ENCODE measurements at places on chromosomes 4 and X.

DNA sequence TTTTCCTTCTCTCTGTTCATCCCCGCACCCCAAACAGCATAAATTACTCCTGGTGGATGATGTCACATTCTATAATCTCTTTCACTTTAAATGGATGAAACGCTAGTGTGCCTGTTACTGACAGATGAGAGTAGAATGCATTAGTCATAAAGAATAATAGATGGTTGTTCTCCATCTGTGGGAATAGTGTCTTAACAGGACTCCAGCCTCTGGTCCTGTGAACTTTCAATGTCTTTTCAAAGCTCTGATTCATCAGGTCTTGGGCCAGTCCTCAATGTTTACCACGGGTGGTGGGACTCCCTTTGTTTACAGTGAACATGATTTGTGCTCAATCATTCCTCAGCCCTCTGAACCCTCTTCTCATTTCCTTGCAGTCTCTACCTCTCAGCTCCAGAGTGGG is 182.6 kb downstream of the GABRB1 start:
- DNase-seq, result no peak

GRCh38 chr4:47668810-47669408 is 169.0 kb downstream of the CORIN start:
- DNase-seq, result no peak

GRCh38 chr4:52873861-52874343 is 11.8 kb downstream of the RASL11B start:
- no peak for DNase-seq

GRCh38 chr4:94548571-94548970 is 96.8 kb downstream of the PDLIM5 start:
- DNase-seq, result no peak

GRCh38 chrX:110836982-110837381 is 41.4 kb upstream of the CHRDL1 start:
- DNase-seq, result no peak

DNA sequence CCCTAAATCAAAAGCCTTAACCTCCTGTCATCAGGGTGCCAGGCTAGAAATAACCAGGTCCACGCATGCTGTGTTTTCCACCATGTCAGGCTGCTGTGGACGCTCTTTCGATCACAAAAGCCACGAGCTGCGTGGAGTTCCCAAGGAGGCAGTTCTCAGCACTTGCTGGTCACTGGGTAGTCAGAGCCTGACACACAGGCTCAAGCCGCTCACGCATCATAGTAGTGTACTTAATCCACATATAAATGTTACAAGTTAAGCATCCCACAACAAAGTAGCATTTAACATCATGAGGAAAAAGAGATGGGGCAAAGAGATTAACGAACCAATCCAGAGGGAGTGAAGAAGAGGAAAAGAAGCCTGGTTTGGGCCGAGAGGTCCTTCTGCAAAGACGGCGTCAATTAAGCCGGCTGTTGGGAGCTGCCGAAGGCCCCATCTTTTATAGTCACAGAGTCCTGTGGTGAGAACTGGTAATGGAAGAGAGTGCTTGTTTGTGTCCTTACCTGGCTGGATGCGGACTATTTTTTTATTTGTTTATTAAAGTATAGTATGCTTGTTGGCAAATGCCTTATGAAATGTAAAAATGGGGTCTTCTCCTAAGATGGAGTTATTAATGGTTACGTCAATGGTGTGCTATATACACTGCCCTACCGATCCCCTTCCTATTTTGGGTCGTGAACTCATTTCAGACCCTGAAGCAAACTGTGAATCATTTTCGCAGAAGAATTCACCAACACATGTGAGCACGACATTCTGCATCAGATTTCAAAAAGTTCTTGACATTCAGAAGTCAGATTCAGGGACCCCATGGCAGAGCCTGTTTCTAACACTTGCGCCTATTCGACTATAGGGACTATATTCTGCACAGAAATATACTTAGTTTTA is 675 bp downstream of the PRIMPOL start:
- no peak for DNase-seq

- DNase-seq, result no peak
These were observed 71.5 kb downstream of the TSPAN5 start for GRCh38 chr4:98586962-98587354.

DNA sequence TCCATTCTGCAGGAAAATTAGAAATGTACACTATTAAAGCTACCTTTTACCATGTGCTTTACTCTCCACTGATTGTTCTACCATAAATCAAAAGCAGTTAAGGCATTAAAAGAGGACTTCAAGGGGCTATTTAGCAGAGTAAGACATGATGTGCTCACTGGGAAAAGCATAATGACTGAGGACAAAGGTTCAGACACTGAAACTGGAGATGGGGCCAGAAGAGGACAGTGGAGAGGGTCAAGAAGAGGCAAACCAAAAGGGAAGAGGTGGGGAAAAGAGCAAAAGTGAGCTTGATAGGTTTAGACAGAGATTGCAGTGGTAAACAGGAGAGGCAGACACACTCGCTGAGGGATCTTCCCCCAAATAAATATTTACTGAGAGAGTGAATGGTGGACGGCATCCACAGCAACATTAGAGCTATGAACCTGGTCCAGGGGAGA is 23.8 kb downstream of the SH3RF1 start:
- no peak for DNase-seq

DNA sequence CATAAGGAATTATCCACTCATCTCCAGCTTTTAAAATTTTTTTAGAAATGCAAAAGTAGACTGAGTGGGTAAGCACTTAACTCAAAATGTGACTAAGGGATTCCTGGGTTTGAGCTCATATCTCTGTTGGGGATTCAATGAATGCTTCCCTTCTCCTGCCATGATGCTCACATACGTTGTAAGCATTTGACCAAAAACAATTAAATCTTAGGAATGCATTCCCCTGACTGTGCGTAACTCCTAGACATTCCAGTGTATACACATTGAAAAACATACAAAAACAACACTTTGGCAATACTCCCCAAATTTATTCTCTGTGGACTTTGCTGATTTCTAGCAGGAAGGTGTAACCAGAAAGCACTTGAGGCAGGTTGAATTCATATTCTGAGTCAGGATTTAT is 29.8 kb downstream of the SPANXA2 start:
- no peak for DNase-seq

- no peak for DNase-seq
These were observed 90.3 kb upstream of the CAMK2D start for GRCh38 chr4:113851816-113852215.

DNA sequence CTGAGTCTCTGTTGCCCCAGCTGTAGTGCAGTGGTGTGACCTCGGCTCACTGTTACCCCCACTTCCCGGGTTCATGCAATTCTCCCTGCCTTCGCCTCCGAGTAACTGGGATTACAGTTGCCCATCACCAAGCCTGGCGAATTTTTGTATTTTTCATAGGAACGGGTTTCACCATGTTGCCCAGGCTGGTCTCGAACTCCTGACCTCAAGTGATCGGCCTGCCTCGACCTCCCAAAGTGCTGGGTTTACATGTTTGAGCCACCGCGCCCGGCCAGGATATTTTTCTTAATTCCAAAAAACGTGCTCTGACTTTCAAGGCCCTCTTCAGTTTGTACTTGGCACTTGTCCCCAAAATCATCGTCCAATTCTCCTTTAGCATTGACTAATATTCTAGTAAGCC is 129.2 kb upstream of the EPHA5 start:
- DNase-seq, result no peak

DNA sequence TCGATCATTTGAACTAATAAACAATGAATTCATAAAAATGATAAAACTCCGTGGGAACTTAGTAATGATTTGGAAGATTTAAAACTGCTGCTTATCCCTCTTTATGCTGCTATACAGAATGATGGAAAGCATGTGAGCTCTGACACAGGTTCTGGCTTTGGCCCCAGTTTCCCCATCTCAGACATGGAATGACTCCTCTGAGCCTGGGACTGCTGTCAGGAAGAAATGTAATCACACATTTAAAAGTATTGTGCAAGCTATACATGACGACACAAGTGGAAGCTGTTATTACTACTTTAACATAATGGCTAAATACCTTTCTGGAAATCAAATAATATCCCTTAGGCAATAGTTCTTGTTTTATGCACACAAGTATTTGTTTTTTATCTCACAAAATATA is 161.7 kb downstream of the DCHS2 start:
- no peak for DNase-seq

GRCh38 chr4:151876381-151876988 is 115.7 kb upstream of the GATB start:
- DNase-seq, result no peak

DNA sequence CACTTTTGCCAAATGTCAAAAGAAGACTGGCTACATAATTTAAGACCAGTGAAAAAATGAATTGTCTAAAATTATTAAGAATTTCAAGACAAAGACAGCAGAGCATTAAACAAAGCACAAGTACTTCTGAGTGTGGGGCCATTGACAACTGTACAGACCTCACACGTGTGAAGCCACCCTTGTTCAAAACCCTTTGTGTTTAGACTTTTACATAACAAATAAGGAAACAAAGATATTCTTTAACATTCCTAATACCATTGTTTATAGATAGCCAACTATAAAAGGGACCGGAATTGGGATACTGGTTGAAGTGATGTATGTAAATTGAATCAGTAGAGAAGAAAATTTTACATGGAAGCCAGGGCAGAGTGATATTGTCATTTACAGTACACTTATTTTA is 624.2 kb downstream of the PCDH18 start:
- no peak for DNase-seq

- DNase-seq, result no peak
These were observed 3.8 kb downstream of the PLAC1 start for GRCh38 chrX:134654398-134655012.

- no peak for DNase-seq
These were observed 61.9 kb upstream of the TCEAL2 start for GRCh38 chrX:102063445-102064074.

DNA sequence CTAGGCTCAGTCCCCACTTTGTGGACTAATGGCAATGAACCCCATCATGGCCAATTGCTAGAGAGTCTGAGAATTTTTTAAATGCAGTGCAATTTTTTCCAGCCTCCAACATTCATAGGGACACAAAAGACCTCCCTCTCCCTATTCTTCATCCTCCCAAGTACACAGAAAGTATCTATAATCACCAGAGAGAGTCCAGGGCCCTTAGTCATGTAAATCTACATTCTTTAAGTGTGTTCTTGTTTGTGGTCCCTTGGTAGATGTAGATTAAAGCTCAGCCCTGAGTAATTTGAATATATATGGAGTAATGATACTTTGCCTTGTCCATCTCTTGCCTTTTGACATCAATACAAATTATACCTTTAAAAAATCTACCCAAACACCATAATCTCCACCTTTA is 51.3 kb upstream of the ATXN3L start:
- DNase-seq, result no peak

GRCh38 chr4:119281393-119281792 is 40.5 kb downstream of the FABP2 start:
- no peak for DNase-seq

GRCh38 chr4:119010909-119011606 is 122.4 kb downstream of the SYNPO2 start:
- no peak for DNase-seq

GRCh38 chrX:18789916-18790315 is 82.5 kb downstream of the PPEF1 start:
- no peak for DNase-seq

DNA sequence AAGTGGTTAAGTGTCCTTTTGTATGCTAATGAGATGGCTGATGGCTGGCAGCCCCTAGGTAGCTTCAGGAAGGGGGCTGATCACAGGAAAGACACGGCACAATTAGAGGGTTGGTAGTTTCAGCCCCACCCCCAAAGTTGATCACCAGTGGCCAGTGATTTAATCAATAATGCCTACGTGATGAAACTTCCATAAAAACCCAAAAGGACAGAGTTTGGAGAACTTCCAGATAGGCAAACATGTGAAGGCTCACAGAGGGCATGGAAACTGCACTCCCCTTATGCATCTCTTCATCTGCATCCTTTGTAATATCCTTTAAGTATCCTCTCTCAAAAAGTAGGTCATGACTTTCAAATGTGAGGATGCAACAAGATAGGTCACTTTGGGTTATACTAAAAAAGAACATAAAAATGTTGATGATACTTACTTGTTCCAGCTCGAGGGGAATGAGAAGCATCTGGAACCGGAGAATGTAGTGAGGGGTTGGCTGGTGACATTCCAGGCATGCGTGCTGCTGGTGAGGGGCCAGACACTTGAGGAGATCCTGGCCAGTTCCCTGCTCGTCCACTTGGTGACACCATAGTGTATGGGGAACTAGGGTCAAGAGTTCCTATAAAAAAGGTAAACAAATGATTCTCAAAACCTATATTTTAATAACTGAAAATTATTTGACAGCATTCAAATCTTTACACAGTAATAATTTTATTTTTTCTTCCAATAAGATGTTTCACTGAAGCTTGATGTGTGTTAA is 16.7 kb upstream of the CXorf38 start:
- DNase-seq, result no peak

- DNase-seq, result no peak
These were observed 43.2 kb upstream of the NEIL3 start for GRCh38 chr4:177266506-177266905.

- DNase-seq, result no peak
These were observed 83.1 kb downstream of the CC2D2A start for GRCh38 chr4:15552557-15553362.

GRCh38 chrX:38935561-38935960 is 134.3 kb downstream of the MID1IP1 start:
- DNase-seq, result no peak

- no peak for DNase-seq
These were observed 573.6 kb downstream of the INPP4B start for GRCh38 chr4:142272452-142272851.

GRCh38 chr4:100494166-100494565 is 23.7 kb downstream of the EMCN start:
- no peak for DNase-seq

GRCh38 chr4:5843573-5844530 is 49.0 kb downstream of the CRMP1 start:
- no peak for DNase-seq

- no peak for DNase-seq
These were observed 458.6 kb downstream of the SH2D1A start for GRCh38 chrX:124804962-124805361.
